ENCODE measurements at places on chromosomes 12 and 14.
A peak's percentile ranks its signal among the peaks of the same experiment; 100 is the strongest.

DNA sequence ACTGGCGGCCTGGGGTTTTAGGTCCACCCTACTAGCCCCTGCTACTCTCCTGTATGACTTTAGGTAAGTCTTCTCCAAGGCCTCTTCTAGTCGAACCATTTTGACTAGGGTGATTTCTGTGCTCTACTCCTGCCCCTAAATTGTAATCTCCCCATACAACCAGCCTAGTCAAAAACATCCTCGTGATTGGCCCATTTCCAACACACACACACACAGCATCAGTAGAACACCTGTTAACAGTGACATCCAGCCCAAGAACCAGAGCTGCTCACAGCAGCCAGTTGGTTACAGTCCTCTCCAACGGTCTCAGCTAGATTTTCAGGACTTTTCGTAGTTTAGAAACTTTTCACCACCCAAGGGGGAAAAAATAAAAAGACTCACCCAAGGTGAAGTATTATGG is 30.9 kb downstream of the NT5DC3 start:
- no peak for DNase-seq

- DNase-seq, result no peak
Measured at GRCh38 chr12:22223356-22223755, 111.2 kb downstream of the ST8SIA1 start.

DNA sequence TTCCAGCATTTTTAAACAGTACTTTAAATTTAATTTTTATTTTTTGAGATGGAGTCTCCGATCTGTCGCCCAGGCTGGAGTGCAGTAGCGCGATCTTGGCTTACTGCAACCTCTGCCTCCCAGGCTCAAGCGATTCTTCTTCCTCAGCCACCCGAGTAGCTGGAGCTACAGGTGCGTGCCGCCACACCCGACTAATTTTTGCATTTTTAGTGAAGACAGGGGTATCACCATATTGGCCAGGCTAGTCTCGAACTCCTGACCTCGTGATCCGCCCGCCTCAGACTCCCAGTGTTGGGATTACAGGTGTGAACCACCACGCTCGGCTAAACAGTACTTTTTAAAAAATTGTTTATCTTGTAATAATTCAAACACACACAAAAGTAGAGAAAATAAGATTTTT is 4.2 kb upstream of the FOXJ2 start:
- DNase-seq, result no peak

DNA sequence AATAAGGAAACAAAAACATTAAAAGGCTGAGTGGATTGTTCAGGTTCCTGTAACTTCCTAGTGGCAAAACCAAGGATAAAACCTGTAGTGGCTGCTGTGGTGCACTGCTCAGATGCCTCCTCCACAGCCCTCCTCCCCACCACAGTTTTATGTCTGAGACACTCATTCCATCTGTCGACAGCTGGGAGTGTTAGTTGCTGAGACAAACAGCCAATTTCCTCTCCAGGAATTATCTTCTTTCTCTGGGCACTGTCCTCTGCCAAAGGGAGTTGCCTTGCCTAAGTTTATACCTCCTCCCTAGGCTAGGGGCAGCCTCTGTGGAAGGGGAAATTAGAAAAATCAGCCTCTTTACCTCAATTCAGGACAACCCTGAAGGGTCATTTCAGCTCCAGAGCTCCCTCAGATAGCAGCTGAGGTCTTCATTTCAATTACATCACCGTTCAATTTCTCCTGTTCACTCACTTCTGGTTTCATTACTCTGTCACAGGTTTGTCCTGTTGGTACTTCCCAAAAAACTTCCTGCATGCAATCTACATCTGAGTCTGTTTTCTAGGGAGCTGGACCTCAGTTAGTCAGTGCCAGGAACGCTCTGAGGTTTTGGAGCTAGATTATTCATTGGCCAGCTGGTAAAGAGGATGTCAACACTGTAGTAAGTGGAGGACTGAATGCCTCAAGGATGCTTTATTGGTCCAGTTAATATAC is 74.9 kb upstream of the ATP2B1 start:
- DNase-seq, result no peak

DNA sequence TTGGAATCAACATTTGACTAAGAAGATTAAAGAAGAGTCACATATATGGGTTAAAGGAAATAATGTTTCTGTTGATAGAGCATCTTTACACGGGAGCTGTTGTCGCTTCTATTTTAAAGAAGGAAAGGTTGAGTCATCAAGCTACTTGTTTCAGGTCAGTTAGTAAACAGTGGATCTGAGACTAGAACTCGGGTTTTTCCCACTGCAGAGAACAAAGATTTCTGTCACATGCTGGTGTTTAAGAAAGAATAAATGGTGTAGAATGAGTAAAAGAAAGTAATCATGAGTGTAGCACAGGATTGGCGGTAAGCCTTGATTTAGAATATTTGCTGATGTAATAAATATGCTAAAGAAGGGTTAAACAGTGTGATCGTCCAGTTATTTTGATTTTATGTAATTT is 455.5 kb downstream of the AEBP2 start:
- peak; percentile 83 for DNase-seq

DNA sequence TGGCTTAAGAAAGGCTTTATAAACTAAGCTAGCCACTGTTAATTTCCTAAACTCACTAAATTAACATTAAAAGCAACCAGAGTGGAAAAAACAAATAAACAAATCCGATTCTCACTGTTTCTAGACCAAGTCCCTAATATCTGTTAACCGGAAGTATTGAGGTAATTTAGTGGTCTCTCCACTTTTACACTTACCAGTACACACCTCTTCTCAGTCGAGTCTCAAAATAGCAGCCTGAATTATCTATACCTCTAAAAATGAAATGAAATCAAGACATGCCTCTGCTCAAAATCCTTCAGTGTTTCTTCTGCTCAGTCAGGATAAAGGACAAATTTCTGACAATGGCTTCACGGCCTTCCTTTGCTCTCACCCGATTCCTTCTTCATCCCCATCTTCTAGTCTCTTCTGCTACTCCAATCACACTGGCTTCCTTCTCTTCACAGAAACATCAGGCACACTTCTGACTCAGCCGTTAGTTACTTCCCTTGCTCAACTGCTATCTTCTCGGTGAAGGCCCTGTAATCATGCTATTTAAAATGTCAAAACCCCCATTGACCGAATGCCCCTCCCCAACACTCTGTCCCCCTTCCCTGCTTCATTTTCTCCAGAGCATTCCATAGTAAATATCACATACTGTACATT is 161.3 kb downstream of the KITLG start:
- DNase-seq, result no peak

DNA sequence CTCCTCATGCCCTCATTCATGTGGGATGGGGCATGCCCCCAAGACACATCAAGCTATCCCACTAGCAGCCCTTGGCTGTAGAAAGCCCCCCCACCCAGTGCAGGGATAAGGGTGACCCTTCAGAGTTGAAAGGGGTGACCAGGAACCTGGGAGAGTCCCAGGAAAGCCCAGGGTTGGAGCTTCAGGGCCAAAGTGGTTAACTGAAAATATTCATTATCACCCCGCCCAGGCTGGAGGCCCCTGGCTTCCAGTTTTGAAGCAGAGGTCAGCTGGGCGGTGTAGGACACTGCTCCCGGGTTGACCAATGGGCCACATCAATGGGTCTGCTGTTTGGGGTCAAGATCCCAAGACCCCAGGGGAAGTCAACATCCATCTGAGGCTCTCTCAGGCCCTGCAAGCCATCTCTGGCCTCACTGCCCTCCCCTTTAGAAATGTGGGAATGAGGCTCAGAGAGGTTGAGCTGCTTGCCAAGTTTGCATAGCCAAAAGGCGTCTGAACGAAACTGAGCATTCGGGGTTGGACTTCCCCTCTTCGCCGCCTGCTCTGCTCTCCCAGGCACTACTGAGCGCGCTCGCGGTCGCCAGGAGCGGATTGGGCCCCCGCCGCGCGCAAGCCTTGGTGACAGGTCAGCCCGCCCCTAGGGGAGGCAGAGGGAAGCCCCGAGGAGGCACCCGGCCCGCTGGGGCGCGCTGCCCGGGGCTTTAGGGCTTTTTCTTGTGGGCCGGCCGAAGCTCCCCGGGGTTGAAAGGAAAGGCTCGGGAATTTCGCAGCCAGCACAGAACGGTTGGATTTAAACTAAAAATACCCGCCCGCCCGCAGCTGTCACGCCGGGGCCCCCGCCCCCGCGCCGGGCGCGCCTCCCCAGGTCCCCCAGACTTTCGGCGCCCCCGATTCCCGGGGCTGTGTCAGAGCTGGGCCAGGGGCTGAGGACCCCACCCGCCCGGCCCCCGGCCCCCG is 576 bp downstream of the SYNE3 start:
- DNase-seq, result no peak

- no peak for DNase-seq
Measured at GRCh38 chr12:52123487-52124186, 44.1 kb downstream of the SMIM41 start.

GRCh38 chr14:21326972-21327371 is 47.1 kb downstream of the RPGRIP1 start:
- DNase-seq, result no peak

DNA sequence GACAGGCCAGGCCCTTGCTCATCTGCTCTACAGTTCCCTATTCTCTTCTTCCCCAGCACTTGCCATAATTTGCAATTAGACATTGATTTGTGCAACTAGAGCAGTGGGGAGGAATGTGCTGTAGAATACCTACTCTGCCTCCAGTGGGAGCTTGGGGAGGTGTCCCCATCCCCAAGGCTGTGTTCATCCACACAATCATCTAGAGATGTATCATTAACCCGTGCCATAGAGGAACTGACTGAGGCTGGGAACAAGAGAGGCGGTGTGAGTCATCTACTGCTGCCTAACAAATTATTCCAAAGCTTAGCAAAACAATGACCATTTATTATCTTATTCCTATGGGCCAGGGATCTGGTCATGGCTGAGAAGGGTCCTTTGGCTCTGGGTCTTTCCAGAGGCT is 5.1 kb upstream of the OTUB2 start:
- DNase-seq, result no peak

DNA sequence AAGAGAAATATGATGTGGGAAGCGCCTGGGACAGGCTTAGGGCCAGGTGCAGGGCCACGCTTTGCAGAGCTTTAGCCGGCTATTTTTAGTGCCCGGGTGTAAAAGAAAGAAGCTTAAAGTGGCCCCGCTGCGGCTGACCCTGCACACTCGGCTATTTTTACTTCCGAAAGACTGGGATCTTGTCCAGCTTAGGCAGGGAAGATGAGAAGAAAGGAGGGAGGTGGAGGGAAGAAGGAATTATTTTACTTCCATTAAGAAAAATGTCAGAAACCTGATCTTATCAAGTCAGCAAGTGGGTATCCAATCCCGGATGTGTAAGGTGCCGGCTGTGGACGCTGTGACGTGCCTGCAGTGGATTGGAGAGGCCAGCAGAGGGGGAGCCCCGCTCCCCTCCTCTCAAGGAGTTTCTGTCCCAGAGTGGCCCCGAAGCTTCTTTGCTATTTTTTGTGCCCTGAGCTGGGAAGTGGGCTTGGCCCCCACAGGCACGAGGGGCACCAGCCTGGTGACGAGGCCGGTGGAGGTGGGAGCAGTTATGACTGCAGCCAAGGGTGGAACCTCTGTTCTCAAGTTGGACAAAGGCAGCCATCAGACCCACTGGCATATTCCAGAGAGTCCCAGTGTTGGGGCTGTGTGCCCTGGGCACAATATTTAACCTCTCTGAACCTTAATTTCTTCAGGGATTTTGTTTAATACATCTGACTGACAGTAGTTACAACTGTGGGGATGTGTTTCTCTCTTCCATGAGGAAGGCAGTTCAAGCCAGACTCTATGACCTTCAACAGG is 97.7 kb downstream of the ESRRB start:
- DNase-seq, result no peak

- no peak for DNase-seq
Measured at GRCh38 chr12:47350062-47350408, 270.3 kb upstream of the AMIGO2 start.

DNA sequence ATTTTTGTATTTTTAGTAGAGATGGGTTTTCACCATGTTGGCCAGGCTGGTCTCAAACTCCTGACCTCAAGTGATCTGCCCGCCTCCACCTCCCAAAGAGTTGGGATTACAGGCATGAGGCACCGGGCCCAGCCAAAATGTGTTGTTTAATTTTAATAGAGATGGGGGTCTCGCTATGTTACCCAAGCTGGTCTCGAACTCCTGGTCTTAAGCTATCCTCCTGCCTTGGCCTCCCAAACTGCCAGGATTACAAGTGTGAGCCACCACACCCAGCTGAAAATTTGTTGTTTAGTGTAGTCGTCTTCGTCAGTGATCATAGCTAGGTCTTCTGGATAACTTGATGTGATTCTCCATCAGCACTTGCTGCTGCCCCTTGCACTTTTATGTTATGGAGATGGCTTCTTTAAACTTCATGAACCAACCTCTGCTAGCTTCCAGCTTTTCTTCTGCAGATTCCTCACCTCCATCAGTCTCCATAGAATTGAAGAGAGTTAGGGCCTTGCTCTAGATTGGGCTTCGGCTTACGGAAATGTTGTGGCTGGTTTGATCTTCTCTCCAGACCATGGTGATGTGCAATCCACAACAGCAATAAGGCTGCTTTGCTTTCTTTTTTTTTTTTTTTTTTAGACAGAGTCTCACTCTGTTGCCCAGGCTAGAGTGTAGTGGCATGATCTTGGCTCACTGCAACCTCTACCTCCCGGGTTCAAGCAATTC is 13.0 kb downstream of the ISCU start:
- DNase-seq, result no peak

DNA sequence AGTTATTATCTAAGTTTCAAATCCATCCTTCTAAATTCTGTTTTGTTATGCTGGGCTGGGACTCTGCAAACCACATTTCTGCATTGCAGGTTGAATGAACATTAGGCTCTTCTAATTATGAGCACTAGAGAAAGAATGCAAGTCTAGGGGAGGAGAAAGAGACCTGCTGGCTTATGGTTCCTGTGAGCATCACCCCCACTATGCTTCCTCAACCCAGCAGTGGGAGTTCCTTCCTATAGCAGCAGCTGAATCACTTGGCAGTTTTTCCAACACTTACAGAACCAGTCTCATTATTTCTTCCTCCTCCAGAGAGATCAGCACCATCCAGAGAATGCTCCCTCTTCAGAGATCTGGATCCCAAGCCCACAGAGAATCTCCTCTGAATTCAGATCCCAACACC is 297.7 kb upstream of the CLEC14A start:
- no peak for DNase-seq

GRCh38 chr12:13187399-13187798 is 9.1 kb upstream of the EMP1 start:
- no peak for DNase-seq

GRCh38 chr14:99015833-99016232 is 256.2 kb downstream of the BCL11B start:
- no peak for DNase-seq

DNA sequence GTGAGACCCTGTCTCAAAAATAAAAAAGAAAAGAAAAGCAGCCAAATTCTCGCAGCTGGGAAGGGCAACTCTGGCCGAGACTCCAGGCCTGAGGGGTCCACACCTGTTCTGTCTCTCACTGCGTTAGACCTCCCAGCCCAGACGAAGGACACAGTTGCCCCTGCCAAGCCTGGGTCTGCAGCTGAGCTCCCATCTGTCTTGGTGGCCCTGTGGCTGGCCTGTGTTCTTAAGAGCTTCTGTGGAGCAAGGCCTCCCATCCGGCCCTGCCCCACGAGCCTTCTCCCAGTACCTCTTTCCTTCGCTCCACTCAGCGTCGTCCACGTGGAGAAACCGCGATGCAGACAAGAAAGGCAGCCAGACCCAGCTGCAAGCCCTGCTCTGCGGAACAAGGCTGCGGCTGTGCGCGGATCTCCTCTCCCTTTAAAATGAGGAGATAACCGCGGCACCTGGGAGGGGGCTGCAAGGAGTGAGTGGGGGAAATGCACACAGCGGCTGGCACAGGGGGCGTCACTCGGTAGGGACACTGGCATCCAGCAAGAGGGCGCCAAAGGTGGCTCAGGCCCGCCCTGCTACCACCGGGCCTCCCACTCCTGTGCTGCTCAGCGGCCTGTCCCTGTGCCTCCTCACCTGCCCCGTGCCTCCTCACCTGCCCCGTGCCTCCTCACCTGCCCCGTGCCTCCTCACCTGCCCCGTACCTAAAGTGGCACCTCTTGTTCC is 42.4 kb downstream of the LRRC74A start:
- no peak for DNase-seq

- DNase-seq, result no peak
Measured at GRCh38 chr14:53783256-53783655, 173.4 kb downstream of the BMP4 start.
